Activated naive CD4-positive, alpha-beta T cell treated with anti-CD3 and anti-CD28 coated beads, Interleukin-2, amount 50 U/mL, for 72 hours (primary cell): ENCODE measurements at places on chromosomes 7 and 10. TPM values are rescaled to one million over a fixed set of nuclear protein-coding genes. Genes with fewer than 3 reads are reported as not detected.

The CAV1 gene
- not detected for total RNA-seq

The PLPP4 gene
- total RNA-seq = not detected

The SPDYE6 gene
- not detected for total RNA-seq

The TLX1 gene
- total RNA-seq = not detected

The CCDC7 gene
- 16.7 TPM for total RNA-seq

The MRM2 gene
- total RNA-seq = 24.4 TPM

The CALHM1 gene
- total RNA-seq = not detected

The HELLS gene
- 161 TPM for total RNA-seq

The SLC35B4 gene
- total RNA-seq = 6.4 TPM

GRCh38 chr10:32646535-32646934 is 200.6 kb downstream of the CCDC7 start:
- no peak for DNase-seq

DNA sequence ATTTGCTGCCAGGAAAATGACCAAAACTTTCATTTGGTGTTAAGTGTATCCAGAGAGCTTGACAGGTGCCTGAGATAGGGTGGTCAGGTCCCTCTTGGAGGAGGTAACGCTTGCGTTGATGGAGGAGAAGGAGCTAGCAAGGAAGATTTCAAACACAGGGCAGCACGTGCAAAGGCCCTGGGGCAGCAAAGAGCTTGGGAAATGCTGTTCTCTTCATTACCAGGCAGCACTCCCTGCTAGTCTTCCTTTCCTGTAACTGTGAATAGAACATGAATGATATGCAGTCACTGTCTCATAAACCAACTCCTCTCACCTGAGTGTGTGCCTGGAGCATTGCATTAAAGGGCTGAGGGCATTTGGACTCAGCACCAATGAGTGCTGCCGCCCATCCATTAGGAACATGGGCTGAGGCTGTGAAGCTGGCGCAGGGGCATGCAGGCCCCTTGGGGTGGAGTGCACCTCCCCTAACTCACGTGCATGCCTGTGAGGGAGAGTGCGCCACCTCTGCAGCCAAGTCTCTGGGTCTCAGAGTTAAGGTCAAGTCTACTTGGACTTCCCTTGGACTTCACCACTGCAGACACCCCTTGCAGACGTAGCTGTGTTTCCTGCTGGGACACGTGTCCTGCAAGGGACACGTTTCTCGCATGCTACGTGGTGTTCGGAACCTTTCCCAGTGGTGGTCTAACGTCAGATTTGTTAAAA is 136.8 kb downstream of the PAXIP1 start:
- no peak for DNase-seq

- DNase-seq = no peak
Observed at GRCh38 chr10:50988792-50989191, 85.5 kb upstream of the PRKG1 start.

DNA sequence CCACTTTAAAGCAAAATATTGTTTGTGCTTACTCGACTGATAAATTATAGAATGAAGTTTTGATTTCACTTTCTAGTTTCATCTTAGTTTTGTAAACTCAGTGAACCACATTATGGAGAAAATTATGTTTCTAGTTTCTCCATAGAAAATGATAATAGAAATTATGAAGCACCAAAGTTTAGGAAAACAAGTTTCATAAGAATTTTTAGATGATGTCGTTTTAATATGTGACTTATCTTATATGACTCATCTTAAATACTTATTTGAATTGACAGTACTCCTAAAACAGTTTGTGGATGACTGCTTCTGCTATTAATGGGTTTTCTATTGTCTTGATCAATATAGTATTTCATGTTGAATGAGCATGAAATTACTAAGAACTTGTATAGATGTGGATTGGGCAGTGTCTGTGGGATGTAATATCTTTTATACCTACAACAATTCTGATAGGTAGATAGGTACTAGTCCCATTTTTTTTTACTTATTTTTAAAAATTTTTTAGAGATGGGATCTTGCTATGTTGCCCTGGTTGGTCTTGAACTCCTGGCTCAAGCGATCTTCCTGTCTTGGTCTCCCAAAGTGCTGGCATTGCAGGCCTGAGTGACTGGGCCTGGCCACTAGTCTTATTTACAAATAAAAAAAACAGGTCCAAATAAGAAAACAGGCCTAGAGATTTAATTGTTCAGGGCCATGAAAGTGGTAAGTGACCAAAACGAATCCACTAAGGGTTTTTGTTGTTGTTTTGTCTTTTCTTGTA is 3.7 kb downstream of the HBP1 start:
- no peak for DNase-seq

- DNase-seq = no peak
Observed at GRCh38 chr10:26095781-26096180, 120.8 kb upstream of the GAD2 start.

DNA sequence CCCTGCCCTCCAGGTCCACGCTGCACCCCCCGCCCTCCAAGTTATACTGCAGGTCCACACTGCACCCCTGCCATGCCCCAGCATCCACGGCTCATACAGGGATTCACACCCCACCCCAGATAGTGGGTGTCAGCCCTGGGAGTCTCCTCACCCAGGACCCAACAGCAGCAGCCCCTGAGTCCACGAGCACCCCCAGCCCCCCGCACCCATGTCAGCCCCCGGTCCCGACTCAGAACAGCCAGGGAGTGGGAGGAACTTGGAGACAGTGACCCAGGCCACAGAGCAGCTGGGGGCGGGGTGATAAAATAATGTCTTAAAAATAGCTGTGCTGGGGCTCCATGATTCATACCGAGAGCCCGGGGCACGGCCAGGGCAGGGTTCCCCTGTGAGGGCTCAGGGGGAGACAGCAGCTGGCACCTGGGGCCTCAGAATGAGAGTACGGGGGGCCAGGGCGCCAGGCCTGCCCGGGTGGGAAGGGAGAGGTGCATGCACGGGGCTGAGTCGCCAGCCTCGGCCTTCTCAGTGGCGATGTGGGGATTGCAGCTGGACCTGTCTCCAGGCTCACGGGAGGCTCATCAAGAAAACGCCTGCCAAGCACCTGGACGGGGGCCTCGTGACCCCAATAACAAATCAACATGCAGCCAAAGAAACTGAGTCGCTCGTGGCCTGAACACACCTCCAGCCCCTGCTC is 29.8 kb downstream of the ADAP1 start:
- peak; percentile 77 for DNase-seq

DNA sequence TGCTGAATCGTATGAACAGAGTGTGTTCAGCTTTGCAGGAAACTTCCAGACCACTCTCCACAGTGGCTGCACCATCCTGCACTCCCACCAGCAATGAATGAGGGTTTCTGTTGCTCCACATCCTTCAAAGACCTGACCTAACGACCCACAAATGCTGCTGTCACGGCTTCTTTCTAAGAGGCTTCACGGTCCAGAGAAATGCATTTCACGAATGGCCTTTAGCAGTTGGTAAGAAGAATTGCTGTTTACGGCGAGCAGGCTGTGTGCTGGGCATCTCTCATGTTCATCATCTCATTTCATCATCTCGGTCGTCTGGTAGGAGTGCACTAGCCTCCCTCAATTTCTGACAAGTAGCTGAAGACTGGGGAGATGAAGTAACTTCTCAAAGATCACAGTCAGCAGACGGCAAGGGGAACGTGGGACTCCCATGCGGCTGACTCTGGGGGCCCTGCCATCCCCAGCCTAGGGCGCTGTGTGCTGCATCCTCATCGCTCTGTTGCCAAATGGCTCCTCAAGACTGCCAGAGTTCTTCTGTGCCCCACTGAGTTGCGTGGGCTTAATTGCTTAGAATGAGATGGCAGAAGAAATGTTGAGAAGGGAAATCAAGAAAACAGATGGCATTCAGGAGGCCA is 72.9 kb downstream of the ADARB2 start:
- peak; percentile 13 for DNase-seq

DNA sequence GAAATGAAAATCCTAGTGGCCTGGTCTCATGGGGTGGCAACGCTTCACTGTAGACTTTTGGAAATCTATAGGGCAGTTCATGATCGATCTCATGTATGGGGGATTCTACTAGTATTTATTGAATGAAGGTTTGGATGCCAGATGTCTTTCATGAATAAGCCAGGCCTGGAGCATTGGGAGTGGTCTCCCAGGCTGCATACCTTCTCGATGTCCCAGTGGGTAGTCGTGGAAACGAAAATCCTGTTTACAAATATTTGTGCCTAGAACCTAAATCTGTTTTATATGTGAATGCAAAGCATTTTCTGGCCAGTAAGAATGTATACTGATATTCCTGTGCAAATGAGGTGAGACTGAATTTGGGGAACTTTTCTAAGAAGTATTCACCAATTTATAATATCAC is 105.0 kb upstream of the C1QL3 start:
- DNase-seq = no peak

DNA sequence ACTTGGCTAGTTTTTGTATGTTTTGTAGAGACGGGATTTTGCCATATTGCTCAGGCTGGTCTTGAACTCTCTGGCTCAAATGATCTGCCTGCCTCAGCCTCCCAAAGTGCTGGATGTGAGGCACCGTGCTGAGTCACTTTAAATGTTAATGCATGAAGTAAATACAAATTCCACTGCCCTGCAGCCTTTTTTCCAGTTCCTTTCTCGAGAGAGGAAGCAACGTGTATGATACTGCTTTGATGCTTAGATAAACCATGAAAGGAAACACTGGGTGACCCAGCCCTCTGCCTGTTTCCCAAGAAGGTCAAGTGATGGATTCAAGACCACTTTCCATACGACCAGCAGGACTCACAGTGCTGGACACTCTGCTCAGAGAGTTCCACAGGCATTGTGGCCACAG is 11.3 kb upstream of the MRPS24 start:
- no peak for DNase-seq

DNA sequence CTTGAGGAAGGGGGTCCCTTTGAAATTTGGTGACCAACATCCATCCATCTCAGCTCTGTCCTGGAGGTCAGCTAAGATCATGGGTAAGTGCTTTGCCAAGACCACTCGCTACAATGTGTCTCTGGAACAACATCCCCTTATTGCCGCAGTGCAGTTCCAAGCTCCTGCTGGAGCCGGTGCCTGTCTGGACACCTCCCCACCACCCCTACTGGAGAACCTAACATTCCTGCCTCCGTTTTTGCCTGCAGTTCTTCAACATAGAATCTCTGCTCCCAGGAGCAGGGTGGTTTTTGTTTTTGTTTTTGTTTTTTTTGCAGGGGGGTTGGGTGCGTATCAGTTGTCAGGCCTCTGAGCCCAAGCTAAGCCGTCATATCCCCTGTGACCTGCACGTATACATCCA is 51.2 kb upstream of the FXYD4 start:
- DNase-seq = no peak

DNA sequence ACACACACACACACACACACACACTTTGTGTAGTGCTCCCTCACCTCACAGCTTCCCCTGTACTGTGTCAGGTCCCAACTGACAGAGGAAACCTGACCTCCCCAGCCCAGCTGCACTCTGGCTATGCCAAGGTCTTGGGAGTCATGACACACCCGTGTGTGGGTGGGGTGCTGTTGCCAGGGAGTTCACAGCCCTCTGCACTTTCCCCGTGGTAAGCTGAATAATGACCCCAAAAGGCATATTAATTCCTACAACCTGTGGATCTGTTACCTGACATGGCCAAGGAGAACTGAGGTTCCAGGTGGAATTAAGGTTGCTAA is 8.9 kb upstream of the NANOS1 start:
- DNase-seq = no peak

DNA sequence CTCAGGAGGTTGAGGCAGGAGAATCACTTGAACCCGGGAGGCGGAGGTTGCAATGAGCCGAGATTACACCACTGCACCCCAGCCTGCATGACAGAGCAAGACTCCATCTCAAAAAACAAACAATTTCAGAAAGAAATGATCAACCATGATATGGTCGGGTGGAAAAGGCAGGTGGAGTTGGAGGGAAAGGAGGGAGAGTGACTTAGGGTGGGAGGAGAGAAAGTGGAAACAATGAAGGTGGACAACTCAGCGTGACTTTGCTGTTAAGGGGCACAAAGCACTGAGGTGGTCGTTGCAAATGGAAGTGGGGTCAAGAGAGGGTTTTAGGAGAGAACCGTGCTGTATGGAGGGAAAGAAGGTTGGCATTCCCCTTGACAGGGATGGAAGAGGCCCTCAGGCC is 30.0 kb upstream of the FXYD4 start:
- DNase-seq = no peak

GRCh38 chr7:32518534-32519140 is 23.3 kb downstream of the AVL9 start:
- DNase-seq = no peak

- no peak for DNase-seq
Observed at GRCh38 chr10:52452600-52453493, 138.8 kb downstream of the DKK1 start.

DNA sequence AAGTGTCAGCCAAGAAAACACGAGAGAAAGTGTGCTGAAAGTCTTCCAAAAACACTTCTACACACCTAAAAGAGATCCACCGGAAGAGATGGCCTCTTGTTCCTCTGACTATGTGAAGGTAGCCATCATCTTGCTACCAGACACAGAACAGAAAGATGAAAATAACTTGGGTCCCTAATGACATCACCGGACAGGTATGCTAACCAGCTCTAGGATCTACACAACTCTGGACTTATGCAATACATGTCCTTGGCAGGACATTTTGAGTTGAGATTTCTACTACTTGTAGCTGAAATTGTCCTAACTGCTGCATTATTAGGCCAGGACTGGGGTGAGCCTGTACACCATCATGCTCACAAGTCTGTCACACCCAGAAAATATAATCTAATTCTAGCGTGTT is 358.7 kb downstream of the ELMO1 start:
- DNase-seq = no peak

- DNase-seq = no peak
Observed at GRCh38 chr10:43417950-43418768, 9.2 kb upstream of the HNRNPF start.

- DNase-seq = no peak
Observed at GRCh38 chr7:98178762-98179490, 32.3 kb upstream of the BHLHA15 start.

GRCh38 chr7:157268540-157268939 is 68.3 kb upstream of the DNAJB6 start:
- no peak for DNase-seq

- peak; percentile 42 for DNase-seq
Observed at GRCh38 chr10:132359305-132360040, 27.5 kb downstream of the LRRC27 start.

- DNase-seq = no peak
Observed at GRCh38 chr10:129486805-129487204, 19.8 kb downstream of the MGMT start.

GRCh38 chr10:91665842-91666241 is 33.0 kb upstream of the PPP1R3C start:
- DNase-seq = no peak

GRCh38 chr7:156590212-156590611 is 50.4 kb upstream of the RNF32 start:
- DNase-seq = no peak

DNA sequence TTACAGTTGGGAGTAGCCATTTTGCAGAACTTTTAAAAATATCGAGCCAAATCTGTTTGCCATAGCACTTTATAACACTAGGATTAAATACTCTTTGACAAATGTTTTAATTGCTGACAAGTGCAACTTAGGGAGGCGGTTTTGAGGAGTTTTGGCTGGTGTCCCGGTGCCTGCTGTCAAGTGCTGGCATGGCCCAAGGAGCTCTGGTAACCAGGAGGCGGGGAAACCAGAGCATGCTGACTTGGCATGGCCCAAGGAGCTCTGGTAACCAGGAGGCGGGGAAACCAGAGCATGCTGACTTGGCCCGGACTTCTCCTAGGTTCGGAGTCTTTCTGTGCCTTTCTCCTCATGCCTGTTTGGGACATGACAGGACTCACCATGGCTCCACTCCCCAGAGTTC is 30.8 kb upstream of the ZNF32 start:
- no peak for DNase-seq
